ENCODE measurements at places on chromosomes 2 and 18. TPM values are rescaled to one million over a fixed set of nuclear protein-coding genes. Genes with fewer than 3 reads are reported as not detected.

- DNase-seq: no peak
These were observed 19.0 kb downstream of the CRACDL start for GRCh38 chr2:98917031-98917471.

DNA sequence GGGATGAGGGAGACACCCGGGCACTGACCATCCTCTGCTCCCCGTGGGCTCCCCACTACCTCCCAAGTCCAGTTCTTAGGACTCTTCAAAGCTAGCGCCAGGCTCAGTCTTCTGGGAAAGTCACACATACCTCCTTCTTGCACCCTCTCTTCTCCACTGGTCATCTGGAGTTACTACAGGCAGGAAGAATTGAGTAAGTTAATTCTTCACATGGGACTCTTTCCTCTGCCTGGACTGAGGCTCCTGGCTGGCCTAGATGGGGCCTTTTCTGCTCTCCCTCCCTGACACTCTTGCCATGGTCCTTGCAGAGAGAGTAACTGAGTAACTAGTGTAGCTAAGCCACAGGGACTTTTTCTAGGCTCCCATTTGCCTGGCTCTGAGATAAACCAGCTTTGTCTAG, 96.5 kb upstream of the CELF4 start:
- no peak for DNase-seq

DNA sequence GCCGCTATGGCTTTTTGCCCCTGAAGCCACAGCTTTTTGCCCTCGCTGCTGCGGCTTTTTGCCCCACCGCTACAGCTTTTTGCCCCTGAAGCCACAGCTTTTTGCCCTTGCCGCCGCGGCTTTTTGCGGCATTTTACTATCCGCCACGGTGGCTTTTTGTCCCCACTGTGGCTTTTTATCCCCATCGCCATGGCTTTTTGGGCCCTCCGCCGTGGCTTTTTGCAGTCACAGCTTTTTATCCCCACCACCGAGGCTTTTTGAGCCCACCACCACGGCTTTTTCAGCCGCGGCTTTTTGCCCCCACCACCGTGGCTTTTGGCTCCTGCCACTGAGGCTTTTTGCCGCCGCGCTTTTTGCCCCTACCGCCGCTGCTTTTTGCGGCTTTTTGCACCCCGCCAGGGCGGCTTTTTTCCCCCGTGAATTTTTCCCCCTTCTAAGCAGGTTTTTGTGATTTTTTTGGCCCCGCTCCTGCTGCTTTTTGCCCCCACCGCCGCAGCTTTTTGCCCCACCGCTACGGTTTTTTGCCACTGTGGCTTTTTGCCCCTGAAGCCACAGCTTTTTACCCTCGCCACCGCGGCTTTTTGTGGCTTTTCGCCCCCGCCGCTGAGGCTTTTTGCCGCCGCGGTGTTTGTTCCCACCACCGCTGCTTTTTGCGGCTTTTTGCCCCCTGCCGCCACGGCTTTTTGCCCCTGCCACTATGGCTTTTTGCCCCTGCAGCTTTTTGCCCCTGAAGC, 2797.2 kb upstream of the TEKT4 start:
- peak; percentile 61 for DNase-seq

DNA sequence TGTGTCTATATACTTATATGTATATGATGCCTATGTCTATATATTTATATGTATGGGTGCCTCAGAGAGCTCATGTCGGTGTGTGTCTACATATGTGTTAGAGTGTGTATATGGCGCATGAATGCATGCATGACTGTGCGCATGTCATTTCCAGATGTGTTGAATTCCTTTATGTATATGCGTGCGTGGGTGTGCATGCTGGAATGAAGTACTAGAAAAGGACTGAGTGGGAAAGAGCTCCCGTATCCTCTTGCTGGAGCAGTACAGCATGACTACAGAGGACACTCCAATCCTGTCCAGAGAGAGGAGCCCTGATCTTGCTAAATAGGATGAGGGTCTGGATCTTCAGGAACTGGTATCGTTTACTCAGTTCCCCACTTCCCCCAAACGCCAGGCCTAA, 56.8 kb upstream of the LRPPRC start:
- DNase-seq: no peak

GRCh38 chr2:79782576-79783452, 270.0 kb downstream of the CTNNA2 start:
- no peak for DNase-seq

GRCh38 chr18:47427072-47427471, 175.6 kb upstream of the SKOR2 start:
- no peak for DNase-seq

DNA sequence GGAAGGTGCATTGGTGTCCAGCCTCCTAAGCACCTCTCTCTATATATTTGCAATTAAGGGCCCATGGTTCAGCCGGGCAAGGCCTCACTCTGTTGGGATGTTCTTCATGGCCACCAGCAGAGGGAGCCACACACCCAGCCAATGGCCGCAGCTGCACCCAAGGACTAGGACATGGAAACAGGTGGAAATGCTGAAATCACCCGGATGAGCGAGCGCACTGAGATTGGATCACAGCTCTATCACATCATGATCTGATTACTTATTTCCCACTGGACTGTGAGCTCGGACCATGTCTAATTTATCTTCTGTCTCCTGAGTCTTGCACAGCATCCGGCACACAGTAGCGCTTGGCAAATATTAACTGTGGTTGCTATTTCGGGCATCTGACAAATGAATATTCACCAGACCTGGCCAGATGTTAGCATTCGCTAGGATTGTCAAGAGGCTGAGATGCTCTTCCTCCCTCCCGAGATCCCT, 31.2 kb downstream of the KIF3C start:
- peak; percentile 85 for DNase-seq

- DNase-seq: no peak
These were observed 14.9 kb downstream of the AOX1 start for GRCh38 chr2:200600549-200601225.

- DNase-seq: no peak
These were observed 32.8 kb upstream of the MYO3B start for GRCh38 chr2:170145191-170145590.

- DNase-seq: no peak
These were observed 12.8 kb downstream of the SH3RF3 start for GRCh38 chr2:109141727-109142283.

DNA sequence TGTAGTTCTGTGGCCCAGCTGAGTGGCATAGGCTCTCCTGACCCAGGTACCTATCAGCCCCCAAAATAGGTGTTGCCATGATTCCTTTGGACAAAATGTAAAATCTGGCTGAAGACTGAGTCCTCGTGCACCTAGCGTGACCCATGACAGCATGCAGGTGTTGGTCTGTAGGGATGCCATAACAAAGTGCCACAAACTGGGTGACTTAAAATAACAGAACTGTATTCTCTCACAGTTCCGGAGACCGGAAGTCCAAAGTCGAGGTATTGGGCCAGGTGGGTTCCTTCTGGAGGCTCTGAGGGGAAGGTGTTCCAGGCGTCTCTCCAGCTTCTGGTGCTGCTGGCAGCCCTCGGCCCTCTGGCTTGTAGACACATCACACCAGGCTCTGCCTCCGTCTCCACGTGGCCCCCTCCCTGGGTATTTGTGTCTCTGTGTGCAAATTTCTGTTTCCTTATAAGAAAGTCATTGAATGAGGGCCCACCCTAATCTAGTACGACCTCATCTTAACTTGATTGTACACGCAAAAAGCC, 34.5 kb downstream of the LRRFIP1 start:
- DNase-seq: no peak

DNA sequence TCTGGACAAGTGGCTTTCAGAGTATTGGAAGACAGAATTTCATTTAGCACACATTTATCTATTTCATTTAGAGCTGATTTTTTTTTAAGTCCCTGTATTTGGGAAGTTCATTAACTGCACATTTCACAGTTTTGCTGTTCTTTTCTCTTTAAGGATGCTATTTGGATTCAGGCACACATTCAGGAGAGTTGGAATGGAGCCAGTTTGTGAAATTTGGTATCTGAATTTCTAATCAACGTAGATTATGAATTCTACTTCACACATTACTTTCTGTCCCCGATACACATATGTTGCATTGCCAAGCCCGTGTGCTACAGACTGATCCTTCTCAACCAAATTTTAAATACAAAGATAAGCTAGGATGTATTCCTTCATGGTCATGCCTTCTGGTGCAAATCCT, 503.9 kb downstream of the IRS1 start:
- DNase-seq: no peak

DNA sequence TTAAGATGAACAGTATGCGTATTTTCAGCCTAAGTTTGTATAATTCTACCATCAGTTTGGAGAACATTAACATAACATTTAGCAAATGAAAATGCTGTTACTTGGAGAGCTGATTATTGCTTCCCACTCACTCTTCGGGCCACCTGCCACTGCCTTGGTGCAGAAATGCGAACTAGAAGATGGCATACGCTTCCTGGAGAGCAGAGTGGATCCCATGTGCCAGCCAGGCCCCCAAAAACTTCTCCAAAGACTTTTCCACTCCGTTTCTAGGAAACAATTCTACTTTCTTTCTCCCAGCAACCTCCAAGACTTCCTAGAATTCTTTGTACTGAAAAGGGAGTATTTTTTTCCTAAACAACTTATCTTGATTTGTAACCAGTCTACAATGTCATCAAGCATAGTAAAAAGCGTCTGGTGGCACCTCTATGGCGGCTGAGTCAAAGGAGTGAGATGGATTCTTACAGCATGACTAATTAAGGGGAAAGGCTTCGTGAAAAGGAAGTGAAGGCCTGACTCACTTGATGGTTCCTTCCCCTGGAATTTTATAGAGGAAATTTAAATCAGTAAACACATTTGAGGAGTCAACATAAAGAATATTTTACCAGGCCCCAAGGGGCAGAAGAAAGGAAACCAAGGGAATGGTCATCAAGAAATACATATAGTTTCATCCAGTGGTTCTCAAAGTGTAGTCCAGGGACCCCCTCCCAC, 36.6 kb downstream of the FEZ2 start:
- no peak for DNase-seq

- no peak for DNase-seq
These were observed 9.0 kb upstream of the EN1 start for GRCh38 chr2:118856330-118856977.

GRCh38 chr18:61852496-61852895, 40.3 kb downstream of the RNF152 start:
- no peak for DNase-seq

DNA sequence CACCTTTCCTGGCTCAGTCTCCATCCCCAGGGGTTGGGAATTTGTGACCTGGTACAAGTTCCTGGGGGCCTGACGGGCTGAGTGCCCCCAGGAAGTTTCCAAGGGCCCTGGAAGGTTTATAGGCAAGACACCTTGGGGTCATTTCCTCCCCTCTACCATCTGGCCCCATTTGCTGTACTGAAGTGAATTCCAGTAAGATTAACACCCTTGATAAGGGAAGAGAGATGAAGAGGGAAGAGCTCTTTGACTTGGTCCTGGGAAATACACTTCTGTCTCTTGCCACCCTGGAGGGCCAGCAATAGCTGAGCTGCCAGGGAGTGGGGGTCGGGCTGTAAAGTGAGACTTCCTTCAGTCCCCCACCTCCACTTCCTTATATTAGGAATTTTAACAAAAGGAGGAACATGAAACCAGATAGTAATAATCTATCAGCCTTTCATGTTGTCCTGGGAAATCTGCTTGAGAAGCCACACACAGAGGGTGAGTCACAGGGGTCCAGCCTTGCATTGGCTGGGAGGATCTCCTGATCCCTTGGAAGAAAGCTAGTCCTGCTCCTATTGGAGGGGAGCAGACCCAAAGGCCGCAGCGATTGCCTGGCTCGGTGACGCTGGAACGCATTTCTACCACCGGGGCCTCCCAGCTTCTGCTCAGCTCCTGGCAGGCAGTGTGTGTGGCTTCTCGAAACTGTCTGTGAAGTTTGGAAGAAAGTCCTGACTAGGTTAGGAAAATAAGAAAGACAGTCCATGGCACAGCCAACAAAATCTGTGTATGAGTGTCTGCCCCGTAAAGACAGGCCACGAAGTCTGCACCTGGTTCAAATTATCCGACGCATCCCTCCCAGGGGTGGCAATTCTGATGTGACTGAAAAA, 87.3 kb downstream of the ACAA2 start:
- DNase-seq: peak; percentile 82

- no peak for DNase-seq
These were observed 8.8 kb downstream of the ITSN2 start for GRCh38 chr2:24351627-24351938.

DNA sequence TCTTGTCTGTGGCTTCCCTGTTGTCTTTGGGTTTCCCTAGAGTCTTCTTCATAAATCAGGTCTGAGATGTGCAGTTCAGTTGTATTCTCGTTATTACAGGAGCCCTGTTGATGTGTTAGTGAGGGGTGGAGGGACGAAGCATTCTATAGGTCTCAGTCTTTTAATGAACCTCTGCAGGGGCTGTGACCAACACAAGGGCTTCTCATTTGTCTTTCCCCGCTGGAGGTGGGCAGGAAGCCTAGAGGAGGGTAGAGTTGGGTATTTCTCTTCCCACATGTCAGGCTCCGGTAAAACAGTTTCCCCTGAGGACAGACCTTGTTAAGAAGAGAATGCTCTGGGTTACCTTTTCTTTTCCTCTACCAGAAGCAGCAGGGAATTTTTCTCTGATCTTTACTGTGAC, 31.2 kb downstream of the PROC start:
- no peak for DNase-seq

DNA sequence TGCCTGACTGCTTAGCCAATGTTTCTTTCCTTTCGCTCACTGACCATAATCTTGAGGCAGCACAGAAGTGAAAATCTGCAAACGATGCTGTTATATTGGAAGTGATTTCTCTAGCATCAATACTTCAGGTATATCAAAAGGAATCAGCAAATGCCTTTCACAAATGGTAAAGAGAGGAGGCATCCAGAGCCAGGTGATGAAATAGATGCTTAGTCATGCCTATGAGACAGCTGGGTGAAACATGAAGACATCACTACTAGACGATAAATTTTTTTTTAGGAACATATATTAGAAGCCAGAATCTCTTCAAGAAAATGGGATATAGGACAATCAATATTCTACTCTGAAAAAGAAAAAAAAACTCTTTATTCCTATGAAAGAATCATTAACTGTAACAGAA, 249.2 kb upstream of the SLC39A10 start:
- DNase-seq: no peak

- no peak for DNase-seq
These were observed 20.0 kb upstream of the NFE2L2 start for GRCh38 chr2:177284531-177284930.

DNA sequence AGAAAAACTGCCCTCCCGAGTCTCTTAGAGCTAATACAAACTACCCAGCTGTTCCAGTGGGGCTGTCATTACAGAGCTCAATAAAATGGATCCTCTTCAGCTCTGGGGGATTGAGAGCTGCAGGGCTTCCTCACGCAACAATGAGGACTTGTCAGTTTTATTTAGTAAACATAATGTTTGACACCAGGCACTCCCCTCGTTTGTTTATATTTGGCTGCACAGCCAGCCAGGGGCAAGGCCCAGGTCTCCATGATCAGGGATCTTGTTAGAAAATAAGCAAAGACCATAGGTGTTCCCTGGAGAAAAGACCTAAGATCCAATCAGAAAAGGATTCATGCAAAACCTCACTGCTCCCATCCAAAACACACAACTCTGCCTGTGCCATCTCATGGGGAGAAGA, 158.2 kb downstream of the C1D start:
- DNase-seq: no peak

- DNase-seq: no peak
These were observed 42.4 kb downstream of the ARL4C start for GRCh38 chr2:234454433-234454832.

The SCYGR6 gene
- not detected for total RNA-seq

The ZNF512 gene
- total RNA-seq: 29.5 TPM

The CYP26B1 gene
- total RNA-seq: 12.9 TPM

The CHRNG gene
- not detected for total RNA-seq

The PSMD1 gene
- 67.7 TPM for total RNA-seq

The VSNL1 gene
- total RNA-seq: not detected

The FSHR gene
- total RNA-seq: not detected

The REG1B gene
- total RNA-seq: 3.8 TPM

Measured in aorta (tissue), 5 donors.